ENCODE measurements at places on chromosomes 3 and 15.

DNA sequence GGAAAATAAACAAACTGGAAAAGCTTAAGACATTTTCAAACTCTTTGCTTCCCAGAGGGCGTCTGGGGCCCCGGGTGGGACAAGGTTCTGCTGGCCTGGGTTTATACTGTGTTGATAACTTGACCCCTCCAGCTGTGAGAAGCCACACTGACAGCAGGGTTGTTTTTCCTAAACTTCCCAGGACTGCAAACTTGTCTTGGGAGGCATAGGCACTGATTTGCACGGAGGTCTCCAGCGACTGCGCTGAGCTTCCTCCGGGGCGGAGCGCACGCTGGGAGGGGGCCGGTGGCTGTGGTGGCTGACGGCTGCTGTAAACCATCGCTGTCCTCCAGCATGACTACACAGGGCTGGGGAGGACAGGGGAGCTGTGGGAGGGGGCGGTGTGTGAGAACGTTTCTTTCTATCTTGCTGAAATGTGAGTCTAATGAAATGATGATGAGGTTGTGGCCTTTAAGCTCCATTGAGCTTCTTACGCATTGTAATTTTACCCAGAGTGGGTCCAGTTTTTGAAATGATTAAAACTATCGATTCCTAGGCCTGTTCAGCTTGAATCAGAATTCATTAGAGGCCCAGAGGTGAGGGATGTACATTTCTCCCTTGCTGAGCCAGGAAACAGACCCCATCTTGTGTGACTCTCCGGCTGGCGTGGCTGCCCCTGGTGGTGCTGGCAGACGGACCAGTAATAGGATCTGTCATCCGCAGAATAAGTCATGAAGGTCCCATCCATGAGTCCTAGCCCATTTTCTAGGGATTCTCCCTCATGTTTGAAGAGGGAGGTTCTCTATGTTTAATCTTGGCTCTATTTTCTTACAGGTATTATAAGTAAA, 40.5 kb upstream of the VPS8 start:
- DNase-seq, result no peak

DNA sequence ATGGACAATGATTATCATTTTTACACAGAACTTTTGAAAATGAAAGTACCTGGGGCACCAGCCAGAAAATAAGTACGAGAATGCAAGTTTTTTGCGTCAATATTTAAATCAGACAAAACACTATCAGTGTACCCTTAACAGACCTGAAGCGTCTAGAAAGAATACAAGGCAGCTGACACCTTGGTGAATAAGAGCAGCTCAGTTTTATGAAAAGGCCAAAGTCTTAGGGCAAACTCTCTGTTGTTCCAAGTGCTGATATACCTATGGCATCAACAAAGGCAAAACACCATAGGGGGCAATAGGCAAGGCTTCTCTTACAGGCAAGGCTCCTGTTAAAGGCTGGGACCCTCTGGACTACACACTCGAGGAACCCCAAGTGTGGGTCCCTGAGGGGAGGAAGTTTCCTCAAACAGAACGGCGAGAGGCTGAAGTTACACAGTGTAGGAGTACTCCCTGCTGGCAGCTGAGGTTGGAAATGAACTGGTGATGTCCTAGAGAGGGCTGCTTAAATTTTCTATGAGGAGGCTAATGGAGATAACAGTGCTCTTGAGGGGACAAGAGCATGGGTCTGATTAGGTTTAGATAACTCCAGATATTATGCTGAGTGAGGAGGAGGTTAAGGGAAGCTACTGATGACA, 291.0 kb downstream of the TIGIT start:
- no peak for DNase-seq

DNA sequence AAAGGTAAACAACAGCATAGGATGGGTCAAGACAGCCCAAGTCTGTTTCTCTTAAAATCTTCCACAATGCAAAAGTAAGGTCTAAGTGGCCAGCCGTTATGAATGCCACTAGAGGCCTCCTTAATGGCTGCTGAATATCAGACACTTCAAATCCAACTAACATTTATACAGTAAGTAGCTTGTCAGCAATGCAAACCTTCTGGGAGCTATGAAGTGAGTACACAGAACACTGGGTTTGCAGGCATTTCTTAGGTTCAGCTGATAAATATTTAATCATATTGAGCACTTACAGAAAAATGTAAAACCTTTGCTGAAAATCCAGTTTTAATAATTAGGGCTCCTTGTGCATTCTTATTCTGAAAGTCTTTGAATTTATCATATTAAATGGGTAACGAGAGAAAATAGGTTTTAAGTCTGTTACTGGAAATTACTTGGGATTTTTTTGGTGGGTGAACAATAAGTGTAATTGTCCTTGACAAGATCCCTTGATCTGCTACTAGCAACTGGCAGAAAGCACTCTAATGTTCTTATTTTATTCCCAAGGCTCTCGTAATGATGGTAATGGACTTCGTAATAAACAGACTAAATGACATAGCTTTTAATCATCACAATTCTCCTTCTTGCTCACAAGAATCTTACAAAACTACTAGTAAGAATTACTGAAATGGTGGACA, 141.7 kb upstream of the GPR149 start:
- no peak for DNase-seq

GRCh38 chr3:13075986-13076654, 2.9 kb upstream of the IQSEC1 start:
- no peak for DNase-seq

DNA sequence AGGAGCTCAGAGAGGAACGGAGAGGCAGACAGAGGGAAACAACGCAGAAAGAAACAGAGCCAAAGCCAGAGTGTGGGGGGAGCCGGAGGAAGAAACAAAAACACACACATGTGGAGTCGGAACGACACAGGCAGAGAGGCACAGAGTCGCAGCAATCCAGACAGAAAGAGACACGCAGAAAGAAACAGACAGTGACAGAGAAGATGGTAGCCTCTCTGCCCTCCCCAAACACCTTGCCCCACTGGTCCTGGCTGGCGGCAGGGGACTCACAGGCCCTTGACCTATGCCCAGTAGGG, 1.7 kb downstream of the NCKIPSD start:
- no peak for DNase-seq

Data from activated CD4-positive, alpha-beta T cell treated with anti-CD3 and anti-CD28 coated beads, Interleukin-2, amount 10 ng/mL, durations not matched to agents 7 days and 5 days (primary cell).